ENCODE measurements at places on chromosomes 4 and X.

DNA sequence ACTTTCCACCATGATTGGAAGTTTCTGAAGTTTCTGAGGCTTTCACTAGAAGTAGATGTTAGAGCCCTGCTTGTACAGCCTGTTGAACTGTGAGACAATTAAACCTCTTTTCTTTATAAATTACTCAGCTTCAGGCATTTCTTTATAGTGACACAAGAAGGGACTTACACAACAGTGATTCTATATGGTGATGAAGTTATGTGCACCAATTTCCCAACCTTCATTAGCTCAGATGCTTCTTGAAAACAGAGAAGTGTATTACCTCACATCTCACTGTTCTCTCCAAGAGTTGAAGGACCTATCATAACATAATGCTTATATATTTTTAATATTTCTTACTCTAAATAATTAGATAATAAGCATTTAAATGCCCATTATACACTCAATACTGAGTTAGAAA, 202.1 kb upstream of the ANXA10 start:
- DNase-seq, result no peak

- DNase-seq, result no peak
Observed at GRCh38 chrX:1442724-1443367, 9.9 kb downstream of the ASMTL start.

GRCh38 chrX:104742355-104742754, 176.4 kb downstream of the IL1RAPL2 start:
- no peak for DNase-seq

DNA sequence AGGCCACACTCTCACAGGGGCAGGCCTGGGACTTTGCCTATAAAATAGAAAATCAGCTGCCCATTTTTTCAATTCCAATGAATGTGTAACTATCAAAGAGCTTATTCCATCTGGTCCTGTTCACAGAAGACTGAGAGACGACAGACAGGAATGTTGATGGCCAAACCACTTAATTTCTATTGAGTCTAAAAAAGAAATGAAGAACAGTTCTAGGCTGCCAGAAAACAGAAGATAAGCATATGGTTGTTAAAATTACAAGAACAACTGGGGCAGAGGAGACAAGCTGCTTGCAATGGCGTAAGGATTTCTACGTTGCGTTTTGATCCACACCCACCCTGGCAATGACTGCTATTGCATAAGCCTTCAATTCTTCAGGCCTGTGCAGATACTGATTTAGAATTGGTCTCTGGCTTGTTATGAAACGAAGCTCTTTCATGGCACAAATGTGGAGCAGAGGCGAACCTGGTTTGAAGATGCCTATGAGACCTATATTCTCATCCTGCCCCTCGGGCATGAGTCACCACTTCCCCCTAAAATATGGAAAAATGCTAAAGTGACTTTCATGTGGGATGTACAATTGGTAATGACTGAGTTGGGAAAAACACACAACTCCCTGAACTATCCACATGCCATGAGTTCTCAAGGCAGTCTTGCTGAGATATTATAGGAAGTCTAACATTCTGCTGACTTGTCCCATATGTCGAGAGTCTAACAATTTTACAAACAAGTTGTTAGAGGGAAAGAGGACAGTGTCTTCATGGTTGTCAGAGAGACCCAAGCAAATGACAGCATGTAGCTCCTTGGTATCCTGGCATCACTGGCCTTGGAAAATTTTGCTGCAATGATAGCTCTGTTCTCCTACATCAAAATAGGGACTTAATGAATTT, 37.9 kb upstream of the SORBS2 start:
- DNase-seq, result no peak

GRCh38 chr4:5874811-5875449, 18.0 kb downstream of the CRMP1 start:
- no peak for DNase-seq

DNA sequence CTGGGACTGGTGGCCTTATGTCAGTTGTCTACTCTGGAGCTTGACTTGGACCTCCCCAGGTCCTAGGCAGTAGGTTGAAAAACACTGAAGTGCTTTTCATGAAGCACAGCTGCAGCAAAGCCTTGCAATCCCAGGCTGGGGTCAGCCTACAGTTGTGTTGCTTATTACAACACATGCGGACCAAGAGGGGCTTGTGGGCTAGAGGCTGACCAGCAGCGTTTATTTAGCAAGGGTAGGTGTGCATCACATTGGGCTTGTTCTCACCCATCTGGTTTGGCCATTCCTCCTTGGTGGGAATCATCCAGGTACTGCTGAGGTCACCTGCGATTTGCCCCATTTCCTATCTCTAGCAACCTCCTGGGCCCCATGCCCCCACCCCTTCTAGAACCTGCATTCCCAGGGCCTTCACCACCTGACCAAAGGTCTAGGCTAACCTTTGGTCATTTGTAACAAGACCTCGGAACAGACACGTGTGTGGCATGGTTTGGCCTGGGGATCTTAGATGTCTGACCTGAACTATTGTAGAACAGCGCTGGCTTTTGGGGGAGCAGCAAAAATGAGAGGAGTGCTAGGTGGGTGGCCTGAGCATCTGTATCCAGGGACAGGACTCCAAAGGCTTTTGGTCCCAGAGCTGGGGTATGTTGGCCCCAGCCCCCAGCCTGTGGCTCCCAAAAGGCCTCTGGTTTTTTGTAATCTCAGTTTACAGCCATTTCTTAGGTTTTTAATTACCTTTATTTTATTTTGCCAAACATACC, 3.0 kb downstream of the RPL10 start:
- no peak for DNase-seq

GRCh38 chr4:172962564-172963353, 205.9 kb upstream of the GALNT7 start:
- no peak for DNase-seq

DNA sequence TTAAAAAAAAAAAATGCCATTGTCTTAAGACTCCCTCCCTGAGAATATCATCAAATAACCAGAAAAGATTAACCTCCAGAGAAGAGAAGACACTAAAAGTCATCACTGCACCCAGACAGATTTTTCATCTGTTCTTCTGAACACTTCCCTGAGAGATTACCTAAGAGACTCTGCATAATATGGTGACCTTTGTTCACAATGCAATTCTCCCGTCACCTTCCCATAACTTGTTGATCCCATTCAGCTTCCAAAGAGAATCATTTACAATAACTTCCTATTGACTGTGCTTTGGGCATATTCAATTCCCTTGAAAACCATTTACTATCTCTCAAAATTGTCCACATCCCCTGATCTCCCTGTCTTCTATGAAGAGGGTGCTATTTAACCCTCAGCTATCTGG, 85.1 kb upstream of the SMAD1 start:
- no peak for DNase-seq

DNA sequence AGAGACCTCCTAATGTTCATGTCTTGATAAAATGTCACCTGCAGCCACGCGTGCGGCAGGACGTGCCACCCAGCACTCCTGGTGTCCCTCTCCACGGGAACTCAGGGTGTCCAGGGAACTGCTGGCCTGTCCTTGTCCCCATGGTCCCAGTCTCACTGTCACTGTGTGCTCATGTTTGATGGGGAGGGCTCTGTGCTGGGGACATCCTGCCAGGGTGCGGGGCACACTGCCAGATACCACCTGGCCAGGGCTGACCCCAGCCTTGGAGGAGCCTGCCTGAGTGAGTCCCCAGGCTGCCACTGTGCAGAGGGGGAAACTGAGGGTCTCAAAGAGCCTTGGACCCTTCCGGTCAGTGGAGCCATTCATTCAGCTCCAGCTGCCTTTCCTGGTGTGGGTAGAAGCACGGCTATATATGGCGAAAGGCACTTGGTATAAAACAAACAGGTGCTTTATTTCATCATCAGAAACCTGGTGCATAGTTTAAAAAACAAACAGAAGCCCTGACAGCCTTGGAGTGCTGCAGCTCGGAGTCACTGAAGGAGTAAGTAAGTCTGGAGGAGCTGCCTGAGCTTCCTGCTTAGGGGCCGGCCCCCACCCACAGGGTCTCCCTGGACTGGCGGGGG, 33.0 kb downstream of the NOP14 start:
- DNase-seq, result no peak

- no peak for DNase-seq
Observed at GRCh38 chr4:36209941-36210649, 34.2 kb downstream of the ARAP2 start.

DNA sequence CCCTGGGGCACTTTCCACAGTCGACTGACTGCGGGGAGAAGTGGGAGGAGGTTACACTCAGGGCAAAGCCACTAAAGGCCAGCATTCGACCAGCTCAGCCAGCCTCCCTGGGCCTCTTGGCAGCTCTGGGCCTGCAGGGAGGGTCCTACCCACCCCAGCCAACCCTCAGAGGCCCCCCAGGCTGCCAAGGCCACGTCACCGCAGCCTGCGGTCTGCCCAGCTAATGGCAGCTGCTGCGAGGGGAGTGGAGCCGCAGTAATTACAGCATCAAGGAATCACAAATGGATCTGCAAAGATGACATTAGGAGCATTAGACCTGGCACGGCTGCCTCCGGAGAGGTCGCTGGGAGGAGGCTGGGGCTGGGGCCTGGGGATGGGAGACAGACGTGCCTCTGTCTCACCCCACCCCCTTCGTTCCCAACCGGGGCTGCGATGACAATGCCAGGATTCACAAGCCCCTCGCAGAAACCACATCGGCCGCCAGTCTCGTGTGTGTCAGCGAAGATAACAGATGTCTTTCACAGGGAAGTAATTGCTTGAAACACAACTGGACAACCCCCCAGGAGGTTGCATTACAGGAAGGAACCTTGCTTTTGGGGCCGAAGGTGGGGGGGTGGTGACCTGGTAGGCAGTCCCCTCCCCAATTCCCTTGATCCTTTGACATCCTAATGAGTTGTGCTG, 367.6 kb downstream of the BCOR start:
- no peak for DNase-seq

DNA sequence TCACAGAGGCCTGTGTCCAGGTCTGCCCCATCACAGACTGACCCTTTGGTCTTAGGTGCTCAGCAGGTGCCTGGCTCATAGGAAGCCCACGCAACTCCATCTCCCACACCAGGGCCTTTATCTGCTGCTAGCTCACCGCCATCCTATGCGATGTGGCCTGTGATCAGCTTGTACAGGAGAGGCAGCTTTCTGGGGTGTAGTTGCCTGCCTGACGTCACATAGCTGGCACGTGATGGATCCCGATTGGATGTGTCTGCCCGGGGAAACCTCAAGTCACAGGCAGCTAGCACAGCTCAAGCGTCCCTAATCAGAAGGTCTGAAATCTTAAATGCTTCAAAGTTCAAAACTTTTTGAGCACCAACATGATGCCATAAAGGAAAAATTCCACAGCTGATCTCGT, 41.2 kb upstream of the CLDN34 start:
- DNase-seq, result no peak

DNA sequence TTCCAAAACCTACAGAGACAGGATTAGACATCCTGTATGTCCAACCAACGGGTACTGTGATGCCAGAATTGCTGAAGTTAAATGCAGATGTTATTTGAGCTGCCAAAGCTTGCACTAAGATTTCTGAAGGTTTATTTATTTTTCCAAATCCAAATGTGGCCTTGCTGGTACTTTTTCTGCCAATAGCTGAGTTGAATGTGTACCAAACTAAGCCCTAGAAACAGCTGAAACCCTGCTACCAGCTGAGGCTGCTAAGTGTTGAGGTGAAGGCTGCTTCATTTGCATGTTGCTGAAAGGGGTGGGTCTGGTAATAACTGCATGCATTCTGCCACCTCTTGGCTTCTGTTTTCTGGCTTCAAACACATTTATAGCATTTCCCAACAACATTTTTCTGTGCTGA, 366.5 kb downstream of the FAT4 start:
- DNase-seq, result no peak

DNA sequence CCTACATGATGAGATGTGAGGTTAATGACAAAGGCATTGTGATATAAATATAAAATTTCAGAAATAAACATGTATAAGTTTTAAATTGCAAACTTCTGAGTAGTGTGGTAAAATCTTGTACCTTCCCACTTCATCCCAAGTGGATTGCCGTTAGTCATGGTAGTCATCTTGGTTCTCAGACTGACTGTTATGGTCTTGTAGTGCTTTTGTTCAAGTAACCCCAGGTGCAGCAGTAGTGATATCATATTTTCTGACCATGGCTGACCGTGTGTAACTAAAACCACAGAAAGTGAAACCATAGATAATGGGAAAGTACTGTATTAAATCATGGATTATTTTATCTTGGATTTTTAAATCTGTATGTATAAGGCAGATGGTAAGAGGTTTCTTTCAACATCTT, 74.8 kb upstream of the SLIT2 start:
- no peak for DNase-seq

DNA sequence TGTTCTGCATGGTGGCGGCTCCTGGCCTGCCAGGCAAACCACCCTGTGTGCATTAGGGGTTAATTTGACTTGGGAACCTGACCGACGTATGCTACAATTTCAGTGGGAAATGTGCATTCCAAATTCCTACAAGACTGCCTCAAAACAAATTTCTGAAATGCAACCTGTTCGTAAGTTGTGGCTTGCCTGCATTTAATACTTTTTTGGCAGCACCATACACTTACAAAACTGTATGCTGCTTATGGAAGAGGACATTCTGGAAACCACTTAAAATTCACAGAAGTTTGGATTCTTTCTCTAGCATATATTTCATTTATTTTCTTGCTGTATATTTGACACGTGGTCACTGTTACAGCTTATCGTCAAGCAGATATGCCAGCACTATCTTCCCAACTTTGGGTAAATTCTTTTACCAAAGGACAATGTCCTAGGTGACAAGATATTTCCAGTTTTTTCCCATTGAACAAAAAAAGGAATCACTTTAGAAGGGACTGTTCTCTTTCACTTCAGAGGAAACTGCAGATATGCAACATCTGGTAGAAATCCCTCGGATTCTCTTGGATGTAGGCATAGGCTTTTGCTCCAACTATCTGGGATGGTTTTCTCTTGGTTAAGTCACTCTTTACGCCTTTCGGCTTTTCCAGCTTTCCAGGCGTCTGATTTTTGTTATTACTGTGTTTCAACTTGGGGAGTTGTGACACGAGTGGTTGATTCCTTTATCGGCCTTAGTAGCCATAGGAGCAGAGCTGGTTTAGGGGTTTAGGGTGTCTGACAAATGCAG, 9.7 kb upstream of the TENM3 start:
- no peak for DNase-seq

DNA sequence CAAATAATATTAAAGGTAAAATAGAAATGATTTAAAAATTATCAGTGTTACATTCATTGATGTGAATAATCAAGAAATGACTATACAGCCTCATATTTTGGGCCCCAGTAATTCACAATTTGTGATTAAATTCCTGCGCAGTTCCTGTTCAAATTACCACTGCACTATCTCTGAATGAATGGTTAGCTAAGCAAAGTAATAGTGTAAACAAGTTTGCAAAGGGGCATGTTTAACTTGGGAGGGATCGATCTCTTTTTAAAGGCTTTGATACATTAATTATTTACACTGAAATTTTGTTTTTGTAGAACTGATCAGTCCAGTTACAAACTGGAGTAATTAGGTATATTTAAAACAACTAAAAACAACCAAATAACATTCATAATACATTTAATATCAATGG, 784.4 kb downstream of the RPA4 start:
- no peak for DNase-seq

DNA sequence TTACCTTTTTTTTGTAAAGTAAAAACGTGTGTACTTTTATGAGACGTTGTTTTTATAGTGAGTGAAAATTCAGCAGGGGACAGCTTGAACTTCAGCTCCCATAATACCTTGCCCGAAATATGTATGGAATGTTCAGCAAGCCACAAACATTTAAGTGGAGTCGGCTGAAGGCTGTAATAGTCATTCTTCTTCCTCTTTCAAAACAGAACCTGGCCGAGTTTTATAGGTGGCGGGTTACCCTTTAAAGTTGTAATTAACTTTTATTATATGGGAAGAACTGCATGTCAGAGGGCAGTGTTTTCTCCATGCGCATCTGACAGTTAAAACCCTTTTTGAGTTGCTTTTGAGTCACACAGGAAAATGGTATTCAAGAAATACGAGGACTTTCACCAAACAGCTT, 50.7 kb downstream of the CLDN34 start:
- DNase-seq, result no peak

- no peak for DNase-seq
Observed at GRCh38 chr4:176189891-176190795, 5.2 kb downstream of the SPATA4 start.
